ENCODE measurements at places on chromosomes 12 and 14.

- no peak for DNase-seq
These were observed 42.8 kb downstream of the AMN start for GRCh38 chr14:102965282-102965681.

DNA sequence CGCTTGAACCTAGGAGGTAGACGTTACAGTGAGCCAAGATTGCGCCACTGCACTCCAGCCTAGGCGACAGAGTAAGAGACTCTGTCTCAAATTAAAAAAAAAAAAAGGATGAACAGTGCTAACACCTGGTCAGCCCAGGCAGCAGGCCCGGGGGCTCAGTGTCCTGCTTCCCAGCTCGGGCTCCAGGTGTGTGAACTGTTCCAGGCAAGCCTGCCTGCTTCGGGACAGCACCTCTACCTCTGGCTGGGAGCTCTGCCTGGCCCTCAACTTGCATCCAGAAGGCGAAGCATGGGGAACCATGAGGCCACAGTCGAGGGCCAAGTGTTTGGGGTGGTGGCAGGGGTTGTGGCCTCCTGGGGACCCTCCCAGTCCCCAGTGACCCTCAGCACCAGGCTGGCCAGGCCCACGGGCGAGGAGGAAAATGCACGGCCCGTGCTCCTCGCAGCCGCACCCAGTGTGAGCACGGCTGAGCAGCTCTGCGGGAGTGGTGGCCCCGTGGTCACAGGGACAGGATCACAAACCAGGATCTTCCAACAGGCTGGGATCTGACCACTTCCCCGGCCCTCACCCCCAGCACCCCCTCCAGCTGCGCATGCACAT is 15.5 kb downstream of the CDCA4 start:
- DNase-seq: no peak

DNA sequence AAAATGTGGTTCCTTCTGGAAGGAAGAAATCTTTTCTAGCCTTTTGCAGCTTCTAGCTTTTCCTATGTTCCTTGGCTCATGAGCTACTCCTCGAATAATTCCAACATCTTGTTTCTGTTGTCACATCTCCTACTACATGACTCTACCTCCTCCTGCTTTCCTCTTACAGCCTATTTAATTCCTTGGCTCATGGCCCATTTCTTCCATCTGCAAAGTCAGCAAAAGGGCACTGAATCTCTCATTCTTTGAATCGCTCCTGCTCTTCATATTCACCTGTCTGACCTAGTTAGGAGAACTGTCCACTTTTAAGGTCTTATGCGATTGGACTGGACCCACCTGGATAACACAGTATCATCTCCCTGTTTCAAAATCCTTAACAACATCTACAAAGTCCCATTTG is 15.8 kb downstream of the PRKD1 start:
- DNase-seq: no peak

DNA sequence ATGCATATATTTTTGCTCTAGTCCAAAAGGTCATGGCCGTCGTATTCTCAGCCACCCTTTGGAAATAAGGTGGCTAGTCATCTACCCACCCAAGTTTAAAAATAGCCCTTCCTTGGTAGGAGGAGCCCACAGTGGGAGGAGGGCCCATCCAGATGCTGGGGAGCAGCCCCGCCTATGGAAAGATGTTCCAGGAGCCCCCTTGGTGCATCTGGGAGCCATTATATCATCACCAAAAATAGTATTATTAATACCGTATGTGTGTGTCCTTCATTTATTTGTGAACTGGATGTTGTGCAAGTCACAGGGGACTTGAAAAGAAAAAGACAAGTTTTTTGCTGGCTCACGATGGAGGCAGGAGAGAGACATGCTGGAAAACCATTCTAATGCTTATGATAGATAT is 34.0 kb downstream of the EMP1 start:
- DNase-seq: no peak

DNA sequence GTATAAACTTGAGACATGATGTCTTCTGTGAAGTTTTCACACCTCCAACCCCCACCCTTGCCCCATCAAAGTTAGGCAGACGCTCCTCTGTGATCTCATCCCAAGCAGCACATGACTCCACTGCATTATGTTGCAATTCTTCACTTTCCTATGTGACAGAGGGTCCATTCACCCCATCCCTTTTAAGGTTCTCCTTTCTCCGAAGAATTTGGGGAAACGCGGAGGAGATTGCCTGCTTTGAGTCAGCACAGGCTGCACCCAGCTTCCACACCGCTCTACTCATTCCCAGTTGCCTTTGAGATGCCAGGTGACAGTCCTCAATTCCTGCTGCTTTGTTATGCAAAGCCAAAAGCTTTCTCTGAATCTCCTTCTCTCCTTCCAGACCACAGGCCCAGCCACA is 61.8 kb downstream of the PHLDA1 start:
- DNase-seq: no peak

DNA sequence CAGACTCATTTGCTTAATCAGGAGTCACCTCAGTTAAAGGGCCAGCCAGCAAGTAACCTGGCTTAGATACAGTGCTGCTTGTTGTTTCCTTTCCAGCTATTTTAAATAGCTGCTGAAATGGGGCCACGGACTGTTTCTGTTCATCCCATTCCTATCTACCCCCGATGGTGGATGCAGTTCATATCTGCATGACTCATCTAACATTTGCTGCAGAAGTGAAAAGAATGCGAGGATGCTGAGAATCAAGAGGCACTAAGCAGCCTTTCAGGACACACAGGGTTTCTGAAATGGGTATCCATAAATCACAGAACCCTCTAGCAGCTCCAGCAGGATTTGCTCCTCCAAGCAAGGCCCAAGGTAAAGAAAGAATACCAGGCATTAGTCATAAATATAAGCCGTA is 60.2 kb upstream of the RTRAF start:
- DNase-seq: no peak

DNA sequence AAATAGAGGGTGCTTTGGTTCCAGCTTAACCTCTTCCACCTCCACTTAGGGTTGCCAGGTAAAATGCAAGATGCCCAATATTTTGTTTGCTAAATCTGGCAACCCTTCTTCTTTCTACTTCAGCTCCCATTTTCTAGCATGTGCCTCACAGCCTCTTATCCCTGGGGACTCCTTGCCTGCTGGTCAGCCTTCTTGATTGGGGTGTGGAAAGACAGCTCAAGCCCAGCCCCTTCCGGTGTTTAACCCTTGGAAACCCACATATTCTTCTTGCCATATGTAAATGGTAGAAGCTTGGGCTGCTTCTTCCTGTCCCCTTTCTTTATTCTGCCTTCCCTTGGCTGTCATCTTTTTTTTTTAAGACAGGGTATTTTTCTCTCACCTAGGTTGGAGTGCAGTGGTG is 5.7 kb downstream of the SPIC start:
- no peak for DNase-seq
